NCI-H345 (cell line): ENCODE measurements at places on chromosomes 11 and 22.

GRCh38 chr11:117600234-117600783 is 196.7 kb downstream of the DSCAML1 start:
- peak; percentile 32 for DNase-seq

DNA sequence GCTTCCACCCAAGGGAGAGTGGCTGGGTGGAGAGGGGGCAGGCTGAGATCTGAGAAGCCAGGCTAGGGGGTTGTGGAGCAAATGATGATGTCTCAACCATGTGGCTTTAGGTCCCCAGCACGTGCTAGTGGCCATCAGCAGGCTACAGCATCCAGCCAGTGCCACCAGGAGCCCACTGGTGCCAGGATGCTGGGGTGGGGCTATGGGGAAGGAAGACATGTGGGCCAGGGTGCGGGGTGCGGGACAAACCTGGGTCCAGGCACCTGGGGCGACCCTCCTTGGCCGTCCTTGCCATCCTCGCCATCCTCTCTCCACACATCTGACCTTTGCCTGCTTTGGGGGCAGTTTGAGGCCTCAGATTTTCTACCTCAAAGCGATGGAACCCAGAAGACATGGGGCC is 104.3 kb downstream of the KCNQ1 start:
- no peak for DNase-seq

GRCh38 chr11:41519696-41520095 is 60.2 kb upstream of the LRRC4C start:
- no peak for DNase-seq

GRCh38 chr22:36822581-36822980 is 5.7 kb upstream of the PVALB start:
- DNase-seq, result no peak

DNA sequence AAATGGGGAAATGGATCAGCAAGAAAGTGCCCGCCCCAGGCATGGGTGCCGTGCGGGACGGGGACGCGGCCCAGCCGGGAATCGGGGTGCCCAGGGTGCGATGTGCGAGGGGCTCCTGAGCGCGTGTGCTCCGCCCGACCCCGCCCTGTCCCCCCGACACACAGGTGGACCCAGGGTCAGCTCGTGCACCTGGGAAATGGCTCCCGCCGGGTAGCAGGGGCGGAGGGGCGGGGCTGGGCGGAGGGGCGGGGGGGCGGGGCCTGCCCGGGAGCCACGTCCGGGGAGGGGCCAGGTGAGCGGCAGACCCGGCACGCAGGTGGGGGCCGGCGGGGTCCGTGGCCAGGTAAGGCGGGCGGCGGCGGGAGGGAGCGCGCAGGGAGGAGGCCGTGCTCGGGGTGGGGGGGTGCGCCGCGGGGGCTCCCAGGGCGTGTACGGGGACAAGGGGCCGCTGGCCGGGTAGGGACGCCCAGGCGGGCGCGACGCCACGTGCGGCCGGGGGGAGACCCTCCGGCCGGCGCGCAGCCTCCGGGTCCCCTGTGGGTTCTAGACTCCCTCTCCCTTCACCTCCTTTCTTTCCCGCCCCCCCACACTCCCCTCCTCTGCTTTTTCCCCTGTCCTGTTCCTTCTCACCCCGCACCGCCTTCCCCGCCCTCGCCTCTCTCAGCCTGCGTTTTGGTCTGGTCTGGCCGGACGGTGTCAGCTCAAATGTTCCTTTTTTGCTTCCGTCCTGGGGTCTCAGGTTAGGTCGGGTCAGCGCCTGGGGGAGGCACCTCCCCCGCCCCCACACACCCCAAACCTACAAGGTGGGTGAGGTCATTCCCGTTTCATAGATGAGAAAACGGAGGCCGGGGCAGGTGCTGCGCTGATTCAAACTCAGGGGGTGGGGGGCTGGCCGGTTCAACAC is at the start of gene ARHGAP8:
TSS of gene ARHGAP8 (plus strand) at position 291 of the 904 bp plus-strand sequence. CDS start 33,953 bp downstream, outside the sequence.
- DNase-seq, result peak; percentile 48

GRCh38 chr11:131411636-131412035 is 41.2 kb downstream of the NTM start:
- no peak for DNase-seq

GRCh38 chr11:126123686-126124085 is 61.0 kb upstream of the CDON start:
- DNase-seq, result no peak

- no peak for DNase-seq
Measured at GRCh38 chr11:69049490-69049867, 747 bp downstream of the TPCN2 start.

- no peak for DNase-seq
Measured at GRCh38 chr11:36086366-36086765, 142.5 kb downstream of the LDLRAD3 start.

DNA sequence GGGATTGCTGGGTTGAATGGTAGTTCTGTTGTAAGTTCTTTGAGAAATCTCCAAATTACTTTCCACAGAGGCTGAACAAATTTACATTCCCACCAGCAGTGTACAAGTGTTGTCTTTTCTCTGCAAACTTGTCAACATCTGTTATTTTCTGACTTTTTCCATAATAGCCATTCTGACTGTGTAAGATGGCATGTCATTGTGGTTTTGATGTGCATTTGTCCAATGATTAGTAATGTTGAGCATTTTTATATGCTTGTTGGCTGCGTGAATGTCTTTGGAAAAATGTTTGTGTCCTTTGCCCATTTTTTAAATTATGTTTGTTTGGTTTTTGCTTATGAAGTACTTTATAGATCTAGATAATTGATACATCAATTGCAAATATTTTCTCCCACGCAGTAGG is 1025.0 kb downstream of the JRKL start:
- DNase-seq, result no peak

DNA sequence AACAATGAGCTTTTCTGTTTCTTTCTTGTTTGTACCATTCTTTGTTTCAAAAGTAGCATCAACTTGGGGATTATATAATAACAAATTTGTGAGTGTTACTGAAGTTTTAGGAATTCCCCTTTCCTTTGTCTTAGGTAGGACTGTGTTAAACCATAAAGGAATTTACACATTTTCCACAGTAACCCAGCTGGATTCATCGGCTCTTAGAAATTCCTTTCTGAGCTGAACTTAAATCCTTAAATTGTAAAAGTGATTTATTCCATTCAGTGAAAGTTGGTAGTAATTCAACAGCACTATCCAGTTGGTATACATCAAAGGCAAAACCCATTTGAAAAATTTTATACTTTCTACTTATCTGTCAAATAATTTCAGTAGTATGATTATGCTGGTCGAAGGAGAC is 11.8 kb downstream of the EMSY start:
- no peak for DNase-seq

- no peak for DNase-seq
Measured at GRCh38 chr11:13771151-13771550, 102.7 kb downstream of the FAR1 start.

DNA sequence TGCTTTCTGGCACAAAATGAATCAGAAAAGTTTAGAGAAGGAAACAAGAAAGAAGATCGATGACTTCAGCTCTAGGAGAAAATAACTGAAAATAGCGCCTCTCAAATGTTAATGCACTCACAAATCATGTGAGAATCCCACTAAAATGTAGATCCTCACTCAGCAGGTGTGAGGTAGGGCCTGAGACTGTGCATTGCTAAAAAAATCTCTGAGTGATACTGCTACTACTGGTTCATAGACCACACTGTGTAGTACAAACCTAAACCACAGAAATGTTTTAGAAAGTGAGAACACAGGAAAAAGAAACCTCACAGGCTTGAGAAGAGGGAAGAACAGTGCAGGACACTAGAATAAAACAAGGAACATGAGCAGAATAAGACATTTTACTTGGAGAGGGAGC is 2.0 kb downstream of the OR8D4 start:
- no peak for DNase-seq

DNA sequence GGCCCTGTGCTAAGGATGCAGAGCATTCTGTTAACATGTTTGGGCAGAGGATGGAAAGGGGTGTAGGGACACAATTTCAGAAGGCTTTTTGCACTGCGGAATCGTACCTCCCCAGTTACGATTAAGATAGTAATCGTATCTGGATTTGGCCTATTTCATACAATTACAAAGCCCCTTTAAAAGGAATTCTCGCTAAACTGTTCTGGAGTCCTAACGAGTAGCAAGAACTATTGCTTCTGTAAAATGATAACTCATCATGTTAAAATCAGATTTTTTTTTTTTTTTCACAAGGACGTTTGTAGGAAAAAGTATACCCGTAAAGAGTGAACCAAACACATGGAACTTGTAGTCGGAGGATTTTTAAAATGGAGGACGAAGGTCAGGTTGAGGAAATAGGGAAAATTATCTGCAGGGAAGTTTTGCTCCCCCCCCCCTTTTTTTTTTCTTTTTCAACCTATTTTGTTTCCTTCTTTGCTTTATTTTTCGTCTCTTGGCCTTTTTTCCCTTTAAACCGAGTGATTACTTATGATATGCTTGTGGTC is 934 bp downstream of the HSD17B12 start:
- peak; percentile 25 for DNase-seq

- no peak for DNase-seq
Measured at GRCh38 chr11:17810746-17811145, 76.2 kb downstream of the KCNC1 start.

DNA sequence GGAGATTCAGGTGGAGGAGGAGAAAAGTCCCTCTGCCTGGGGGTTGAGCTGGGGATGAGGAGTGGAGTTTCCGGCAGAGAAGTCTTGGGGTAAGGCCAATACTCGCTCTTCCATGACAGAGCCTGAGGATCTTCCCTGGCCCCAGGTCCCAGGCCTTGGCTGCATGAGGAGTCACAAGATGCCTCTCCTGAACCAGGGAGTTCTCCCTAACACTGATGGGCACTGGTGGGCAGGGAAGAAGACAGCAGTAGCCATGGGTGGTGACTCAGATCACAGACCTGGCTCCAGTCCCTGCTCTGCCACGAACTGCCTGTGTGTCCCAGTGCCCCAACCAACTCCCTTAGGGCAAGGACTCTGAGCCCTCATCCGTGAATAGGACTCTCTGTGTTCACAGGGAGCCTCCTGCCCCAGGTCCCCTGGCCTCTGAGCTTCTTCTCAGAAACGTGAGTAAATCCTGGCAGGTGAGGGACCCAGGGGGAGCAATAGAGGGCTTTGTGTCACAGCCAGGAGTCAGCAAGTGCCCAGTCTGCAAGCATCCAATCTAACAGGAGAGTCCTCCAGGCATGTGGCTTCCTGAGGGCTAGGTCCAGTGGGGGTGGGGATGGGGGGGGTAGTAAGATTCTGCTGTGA is 45.5 kb upstream of the FTH1 start:
- DNase-seq, result no peak

GRCh38 chr11:34859496-34859895 is 56.7 kb downstream of the APIP start:
- DNase-seq, result no peak

DNA sequence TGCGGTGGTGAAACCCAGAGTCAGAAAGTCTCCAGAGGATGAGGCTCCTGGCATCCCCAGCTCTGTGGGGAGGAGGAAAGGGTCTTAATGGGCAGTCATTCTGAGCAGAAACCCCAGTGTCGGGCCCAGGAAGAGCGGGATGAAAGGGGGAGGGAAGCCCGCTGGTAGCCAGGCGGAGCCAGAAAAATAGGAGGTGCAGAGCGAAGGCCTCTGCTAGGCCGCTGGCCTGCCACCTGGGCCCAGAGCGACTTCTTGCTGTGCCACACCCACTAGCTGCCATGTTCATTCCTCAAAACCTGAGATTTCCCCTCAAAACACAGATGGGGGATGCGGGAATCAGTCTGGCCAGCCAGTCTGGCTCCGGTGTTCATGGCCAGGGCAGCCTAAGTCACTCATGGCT is 650 bp upstream of the POU2AF3 start:
- DNase-seq, result no peak

- DNase-seq, result no peak
Measured at GRCh38 chr22:44455151-44455962, 42.7 kb downstream of the RTL6 start.

GRCh38 chr11:109424901-109425300 is 2.9 kb downstream of the C11orf87 start:
- DNase-seq, result no peak

DNA sequence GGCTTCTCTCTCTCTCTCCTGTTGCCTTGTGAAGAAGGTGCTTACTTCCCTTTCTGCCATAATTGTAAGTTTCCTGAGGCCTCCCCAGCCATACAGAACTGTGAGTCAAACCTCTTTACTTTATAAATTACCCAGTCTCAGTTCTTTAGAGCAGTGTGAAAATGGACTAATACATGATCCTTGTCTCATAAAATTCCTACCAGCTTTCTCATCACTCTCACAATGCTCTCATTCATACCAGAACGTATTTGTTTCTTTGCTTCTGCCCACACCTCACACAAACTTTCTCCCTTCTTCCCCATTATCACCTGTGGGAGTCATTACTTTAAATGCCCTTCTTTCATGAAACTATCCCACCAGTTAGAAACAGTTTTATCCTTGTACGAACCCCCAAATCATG is 62.7 kb upstream of the ARHGAP42 start:
- DNase-seq, result no peak

- DNase-seq, result no peak
Measured at GRCh38 chr11:61328351-61328750, 4.6 kb downstream of the DDB1 start.

DNA sequence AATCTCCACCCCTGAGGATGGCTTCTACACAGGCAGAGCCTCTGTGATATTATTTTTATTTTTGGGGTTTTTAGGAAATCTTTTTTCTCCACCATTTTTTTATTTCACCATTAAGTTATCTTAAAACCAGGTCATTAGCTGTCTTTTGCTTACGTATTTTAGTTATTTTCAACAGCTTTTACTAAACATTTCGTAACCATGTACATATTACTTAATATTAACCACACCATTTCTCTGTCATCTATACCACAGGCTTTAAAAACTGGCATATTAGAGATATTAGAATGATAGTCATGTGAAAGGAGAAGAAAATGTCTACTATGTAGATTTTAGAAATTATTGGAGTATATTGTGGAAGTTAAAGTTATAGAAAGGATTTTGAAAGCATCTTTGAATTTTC is 37.4 kb downstream of the YAP1 start:
- no peak for DNase-seq

DNA sequence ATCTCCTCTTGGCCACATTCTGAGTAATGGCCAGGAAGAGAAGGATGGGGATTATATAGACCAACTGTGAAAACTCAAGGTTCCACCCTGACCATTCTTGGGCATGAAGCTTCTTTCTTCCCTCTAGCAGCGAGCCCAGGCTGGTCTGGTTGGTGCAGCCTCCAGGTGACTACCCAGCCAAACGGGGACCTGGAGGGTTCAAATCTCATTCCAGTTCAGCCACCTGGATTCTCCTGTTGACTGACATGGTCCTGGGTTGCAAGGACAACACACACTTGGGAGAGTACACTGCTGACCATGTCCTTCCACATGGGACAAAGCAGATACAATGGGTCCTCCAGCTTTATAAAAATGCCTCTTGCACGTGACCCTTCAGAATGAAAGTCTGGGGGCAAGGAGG is 67.0 kb downstream of the SHANK2 start:
- DNase-seq, result no peak

GRCh38 chr11:119741369-119742262 is 12.6 kb upstream of the NECTIN1 start:
- no peak for DNase-seq
